ENCODE measurements at places on chromosomes 5 and 9.

- DNase-seq: no peak
Measured at GRCh38 chr5:14228219-14228618, 85.1 kb downstream of the TRIO start.

GRCh38 chr9:21661626-21662025 lies 140.8 kb upstream of the MTAP start:
- DNase-seq: no peak

DNA sequence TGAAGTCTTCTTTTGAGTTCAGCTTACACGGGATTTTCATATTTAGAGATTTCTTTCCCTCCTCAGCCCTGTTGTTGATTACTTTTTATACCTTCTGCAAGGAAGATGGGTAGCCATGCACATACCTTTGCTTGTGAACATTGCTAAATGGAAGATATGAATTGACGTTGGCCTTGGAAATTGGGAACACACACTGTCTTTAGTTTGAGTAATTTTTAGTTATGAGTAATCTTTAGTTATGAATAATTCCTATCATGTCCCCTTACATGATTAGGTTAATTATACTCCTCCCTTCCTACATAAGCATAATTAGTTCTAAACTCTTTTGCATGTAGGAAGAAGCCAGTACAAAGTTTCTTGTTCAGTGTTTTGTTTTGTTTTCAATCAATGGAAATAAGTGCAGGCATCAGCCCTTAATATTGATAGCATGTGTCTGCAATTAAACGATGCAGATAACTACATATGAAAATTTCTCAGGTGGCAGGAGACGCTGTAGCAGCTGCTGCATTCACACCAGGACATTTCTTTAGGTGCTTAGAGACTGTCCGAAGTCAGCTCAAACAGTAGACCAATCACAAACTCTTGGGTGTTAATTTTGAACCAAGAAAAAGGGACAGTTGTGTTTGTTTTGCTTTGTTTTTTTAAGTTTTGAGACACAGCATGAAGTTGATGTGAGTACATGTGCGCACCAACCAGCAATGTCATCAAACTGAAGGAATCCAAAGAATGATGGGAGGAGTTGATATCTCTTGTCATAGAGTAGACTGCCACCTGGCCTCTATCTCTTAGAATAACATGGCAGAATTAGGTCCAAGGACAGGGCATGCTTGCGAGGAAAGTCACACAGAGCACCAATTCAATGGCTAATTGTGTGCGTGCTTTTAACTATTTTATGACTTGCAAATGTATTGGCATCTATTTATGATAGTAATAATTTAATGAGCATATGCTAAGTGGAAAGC lies 51.4 kb downstream of the SMARCA2 start:
- DNase-seq: peak; percentile 51

- DNase-seq: no peak
Measured at GRCh38 chr5:35622974-35623373, 5.3 kb downstream of the SPEF2 start.

- peak; percentile 29 for DNase-seq
Measured at GRCh38 chr5:124162767-124163532, 583.5 kb downstream of the ZNF608 start.

DNA sequence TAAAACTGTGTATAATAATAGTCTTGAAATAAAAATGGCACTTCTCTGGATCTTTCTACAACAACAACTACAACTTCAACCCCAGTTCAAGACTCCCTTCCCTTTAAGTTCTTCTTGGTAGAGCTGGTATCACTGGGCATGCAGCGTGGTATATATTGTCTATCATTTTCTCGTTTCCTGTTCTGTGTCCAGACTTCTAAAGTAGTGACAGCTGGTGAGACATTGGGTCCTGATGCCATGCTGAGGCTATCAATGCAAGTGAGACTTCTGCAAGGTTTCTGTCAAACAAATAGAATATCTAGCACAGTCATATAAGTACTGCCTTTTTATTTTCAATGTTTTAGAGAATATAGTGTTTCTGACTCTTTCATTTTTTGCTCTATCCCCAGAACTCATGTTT lies 123.0 kb upstream of the GRIN3A start:
- DNase-seq: no peak

All from astrocyte of the spinal cord (primary cell).